ENCODE measurements at places on chromosomes 6 and 20.

DNA sequence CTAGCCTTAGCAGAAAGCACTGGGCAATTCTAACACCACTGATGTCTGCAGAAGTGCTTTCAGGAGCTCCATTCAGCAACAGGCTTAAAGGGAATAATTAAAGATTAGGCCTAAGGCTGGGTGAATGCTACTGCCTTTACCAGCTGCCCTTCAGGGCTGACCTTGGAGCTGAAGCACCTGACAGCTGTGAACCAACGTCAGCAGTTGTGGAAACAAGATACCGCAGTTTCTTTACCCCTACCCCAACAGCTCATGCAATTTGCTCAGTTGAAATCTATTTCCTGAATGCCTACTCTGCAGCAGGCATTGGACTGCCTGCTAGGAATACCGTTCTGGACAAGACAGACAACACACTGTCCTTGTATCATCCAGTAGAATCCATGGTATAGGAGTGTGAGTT, 51.5 kb upstream of the ADTRP start:
- no peak for DNase-seq

DNA sequence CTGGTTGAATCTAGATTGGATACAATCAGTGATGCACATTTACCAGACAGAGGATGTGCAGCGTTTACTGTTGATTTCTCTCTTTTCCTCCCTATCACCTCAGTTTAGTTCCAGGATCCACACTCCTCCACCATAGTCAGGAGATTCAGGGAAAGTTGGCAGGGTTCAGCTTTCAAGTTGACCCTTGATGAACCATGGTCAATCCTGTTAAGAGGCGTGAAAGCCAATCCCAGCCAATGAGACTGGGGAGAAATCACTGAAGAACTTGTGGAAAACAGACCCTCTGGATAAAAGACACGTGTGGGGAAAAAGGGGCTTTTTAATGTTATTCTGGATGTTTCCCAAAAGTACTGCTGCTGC, 19.2 kb upstream of the SCP2D1 start:
- no peak for DNase-seq

GRCh38 chr20:36202891-36203338, 33.4 kb upstream of the AAR2 start:
- peak; percentile 8 for DNase-seq

DNA sequence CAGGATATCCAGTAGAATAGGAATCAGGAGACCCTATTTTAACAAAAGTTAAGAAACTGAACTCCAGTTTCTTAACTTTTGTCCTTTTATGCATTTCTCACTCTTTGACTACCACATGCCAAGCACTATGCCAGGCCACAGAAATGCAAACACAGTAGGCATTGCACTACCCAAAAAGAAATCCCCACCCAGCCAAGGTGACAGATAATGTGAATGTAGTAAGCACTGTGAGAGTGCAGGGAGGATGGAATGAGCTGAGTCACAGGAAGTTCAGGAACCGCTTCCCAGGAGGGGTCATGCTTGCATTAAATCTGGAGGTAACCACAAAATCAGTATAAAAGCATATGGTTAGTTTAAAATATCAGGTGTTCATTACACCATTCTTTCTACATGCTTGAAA, 20.1 kb upstream of the FAM83C start:
- DNase-seq, result peak; percentile 72

DNA sequence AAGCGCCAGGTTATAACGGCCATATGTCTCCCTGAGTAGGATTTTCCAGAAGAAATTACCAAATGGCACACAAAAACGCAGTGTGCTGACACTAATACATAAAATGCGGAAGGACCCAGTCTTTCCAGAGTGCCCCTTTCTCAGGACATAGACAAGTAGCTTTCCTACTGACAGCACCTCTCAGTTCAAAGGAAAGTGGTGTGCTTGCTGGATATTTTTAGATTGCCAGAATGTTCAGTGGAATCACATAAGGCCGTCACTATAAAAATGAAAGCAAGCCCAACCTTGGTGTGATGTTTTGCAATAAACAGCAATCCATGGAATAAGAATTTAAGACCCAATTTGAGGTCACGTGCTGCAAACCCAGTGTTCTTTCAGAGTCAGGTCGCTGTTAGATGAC, 135.5 kb upstream of the AGPAT4 start:
- DNase-seq, result no peak

- no peak for DNase-seq
Observed at GRCh38 chr6:29465279-29465678, 8.3 kb downstream of the OR2H1 start.

- no peak for DNase-seq
Observed at GRCh38 chr20:18288749-18289267, 481 bp downstream of the ZNF133 start.

DNA sequence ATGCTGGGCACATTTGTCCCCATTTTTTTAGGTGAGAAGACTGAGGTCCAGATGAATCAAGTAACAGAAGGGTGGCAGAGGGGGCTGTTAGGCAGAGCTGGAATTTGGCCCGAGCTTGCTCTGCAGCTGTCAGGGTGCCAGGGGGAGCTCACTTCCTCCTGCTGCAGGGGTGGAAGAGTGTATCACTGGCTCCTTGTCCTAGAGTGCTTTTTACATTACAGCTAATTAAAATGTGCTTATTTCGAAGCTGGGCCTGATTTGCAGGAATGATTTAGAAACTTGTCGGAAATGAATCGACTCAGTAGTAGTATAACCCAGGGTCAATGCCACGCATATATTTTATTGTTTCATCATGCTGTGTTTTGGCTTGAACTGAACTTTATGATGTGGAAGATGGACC, 11.1 kb downstream of the TOX2 start:
- DNase-seq, result no peak

- DNase-seq, result no peak
Observed at GRCh38 chr20:6311841-6312655, 189.2 kb upstream of the FERMT1 start.

DNA sequence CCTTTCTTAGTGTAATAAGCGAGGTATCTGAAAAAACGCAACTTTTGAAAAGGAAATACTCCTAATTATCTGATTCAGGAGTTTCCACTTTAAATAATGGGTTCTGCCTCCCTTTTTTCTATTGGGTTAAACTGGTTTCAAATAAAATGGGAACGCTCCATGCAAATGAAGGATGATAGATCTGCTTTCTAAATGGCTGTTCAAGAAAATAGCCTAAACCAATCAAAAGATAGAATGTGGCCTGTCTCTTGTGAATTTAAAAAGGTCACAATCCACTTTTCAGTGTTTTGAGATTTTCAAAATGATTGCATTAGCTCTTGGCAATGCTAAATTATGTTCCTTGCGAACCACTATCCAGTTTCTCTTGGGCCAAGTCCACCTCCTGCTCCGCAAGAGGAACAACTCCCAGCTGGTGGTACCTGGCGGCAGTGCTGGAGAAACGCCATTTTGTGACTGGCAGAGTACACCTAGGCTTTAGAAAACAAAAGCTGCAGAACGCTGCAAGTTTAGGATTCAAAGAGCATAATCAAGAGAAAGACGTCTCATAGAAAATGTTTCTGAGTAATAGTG, 56.7 kb downstream of the TRIM38 start:
- no peak for DNase-seq

- no peak for DNase-seq
Observed at GRCh38 chr20:48919882-48920526, 1.5 kb upstream of the ARFGEF2 start.

Data from AG09319 (cell line).